ENCODE measurements at places on chromosomes 3 and 15.

DNA sequence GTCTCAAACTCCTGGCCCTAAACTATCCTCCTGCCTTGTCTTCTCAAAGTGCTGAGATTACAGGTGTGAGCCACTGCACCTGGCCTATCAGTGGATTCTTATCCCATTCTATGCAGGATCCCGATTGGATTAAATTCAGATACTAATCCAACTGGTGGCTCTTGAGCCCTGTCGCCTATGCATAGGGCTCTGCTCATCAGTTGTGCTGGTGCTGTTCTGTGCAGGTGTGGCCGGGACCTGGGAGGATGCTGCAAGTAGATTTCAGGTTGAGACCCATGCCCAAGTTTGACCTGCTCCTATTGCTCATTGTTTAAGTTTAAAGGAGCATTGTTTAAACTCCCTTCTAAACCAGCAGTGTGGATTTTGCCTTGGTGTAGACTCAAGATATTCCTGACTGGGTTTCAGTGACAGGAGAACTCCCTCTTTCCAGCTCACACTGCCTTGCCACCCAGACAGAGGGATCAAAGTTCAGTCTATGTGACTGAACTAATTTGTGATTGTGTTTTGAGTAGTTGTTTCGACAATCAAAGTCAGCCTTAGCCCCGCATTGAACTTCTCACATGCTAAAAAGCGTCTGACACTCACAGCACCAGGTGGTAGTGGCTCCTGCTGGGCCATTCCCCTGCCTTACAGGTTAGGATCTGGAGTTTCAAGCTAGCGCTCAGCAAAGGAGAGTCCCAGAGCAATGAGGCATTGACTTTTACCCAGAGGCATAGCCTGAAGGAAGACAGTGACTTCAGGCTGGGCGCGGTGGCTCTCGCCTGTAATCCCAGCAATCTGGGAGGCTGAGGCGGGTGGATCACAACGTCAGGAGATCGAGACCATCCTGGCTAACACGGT is 45.0 kb upstream of the PIK3CB start:
- no peak for DNase-seq

- DNase-seq = no peak
Observed at GRCh38 chr3:180421721-180422120, 180.2 kb upstream of the TTC14 start.

DNA sequence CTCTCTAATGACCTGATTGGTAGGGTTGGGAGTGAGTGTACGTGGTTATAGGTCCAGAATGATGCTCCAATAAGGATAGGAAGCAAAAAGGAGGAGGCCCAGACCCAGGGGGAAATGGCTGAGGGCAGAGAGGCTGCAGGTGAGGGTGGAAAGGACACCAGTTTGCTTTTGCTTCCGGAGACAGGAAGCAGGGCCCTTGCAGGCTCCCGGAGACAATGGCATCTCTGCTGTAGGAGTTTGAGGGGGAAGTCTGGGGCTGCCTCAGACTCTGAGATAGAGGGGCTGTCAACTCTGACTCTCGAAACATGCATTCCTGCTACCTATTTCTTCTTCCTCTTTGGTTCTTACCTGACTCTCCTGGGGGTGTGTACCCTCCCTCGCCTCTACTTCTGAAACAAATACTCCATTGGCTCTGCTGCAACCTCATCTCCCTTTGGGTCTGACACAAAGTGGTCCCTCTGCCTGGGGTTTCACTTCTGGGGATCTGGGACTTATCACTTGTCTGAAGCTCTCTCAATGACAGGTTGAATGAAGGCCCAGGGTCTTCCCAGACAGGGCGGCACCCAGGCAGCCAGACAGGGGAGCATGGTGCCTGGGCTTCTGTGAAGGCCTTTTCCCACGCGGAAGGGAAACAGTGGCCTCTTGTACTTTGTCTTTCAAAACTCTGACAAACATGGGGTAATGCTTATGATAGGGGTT is 61.5 kb downstream of the CHRD start:
- DNase-seq = no peak

DNA sequence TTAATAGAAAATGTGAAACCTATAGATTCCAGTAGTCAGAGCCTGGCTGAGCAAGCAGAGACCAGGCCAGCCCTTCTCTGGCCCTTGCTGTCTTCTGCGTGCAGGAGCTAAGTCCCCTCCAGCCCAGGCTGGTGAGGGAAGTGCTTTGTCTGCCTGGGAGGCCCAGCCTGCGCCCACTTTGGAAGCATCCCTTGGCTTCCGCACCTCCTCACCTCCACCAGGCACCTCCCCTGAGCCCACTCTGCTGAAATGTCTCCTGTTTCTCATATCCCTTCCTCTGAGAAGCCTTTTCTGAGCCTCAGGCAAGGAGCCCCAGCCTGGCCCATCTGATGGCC is 45.3 kb downstream of the ALDH1L1 start:
- DNase-seq = no peak

- DNase-seq = no peak
Observed at GRCh38 chr3:13405614-13406013, 14.5 kb downstream of the NUP210 start.

GRCh38 chr3:38662544-38662943 is 13.1 kb upstream of the SCN5A start:
- peak; percentile 60 for DNase-seq

- DNase-seq = peak; percentile 86
Observed at GRCh38 chr3:189787632-189788031, 156.4 kb downstream of the TP63 start.

GRCh38 chr3:58217209-58217811 is 6.5 kb upstream of the DNASE1L3 start:
- peak; percentile 87 for DNase-seq

DNA sequence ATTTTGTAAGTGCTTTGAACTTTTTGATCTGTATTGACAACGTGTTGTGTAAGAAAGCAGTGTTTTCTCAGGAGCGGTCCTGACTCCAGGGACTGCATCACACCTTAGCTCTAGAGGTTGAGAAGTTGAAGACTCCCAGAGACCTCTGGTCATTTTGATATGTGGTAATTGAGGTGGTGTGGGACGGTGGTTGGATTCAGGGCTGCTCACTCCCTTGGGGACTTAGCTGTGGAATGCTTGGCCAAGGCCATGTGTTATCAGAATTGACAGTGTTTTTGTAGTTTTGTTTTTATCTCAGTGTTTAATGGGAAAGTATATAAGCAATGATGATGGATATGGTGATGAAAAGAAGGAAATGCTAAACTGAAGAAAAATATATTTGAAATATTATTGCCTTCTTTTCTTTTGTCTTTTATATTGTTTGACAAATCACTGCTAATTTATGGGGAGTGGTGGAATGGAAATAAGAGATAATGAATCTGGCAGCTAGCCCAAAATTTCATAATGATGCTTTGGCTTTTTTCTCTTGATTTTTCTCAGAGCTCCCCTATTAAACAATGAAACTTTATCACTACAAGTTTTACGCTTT is 16.0 kb downstream of the CMSS1 start:
- DNase-seq = no peak

Data from RPMI7951 (cell line).